Cardiac septum (tissue), 1 donor: ENCODE measurements at places on chromosomes 4 and X. TPM values are rescaled to one million over a fixed set of nuclear protein-coding genes. Genes with fewer than 3 reads are reported as not detected.

TMEM271 gene
- not detected for total RNA-seq

CSAG3 gene
- not detected for total RNA-seq

ENPP6 gene
- 0.05 TPM for total RNA-seq

HOPX gene
- 5.2 TPM for total RNA-seq

FRMPD3 gene
- 0.05 TPM for total RNA-seq

SLC25A14 gene
- total RNA-seq: 6.0 TPM

TMA16 gene
- total RNA-seq: 12.3 TPM

AFM gene
- total RNA-seq: not detected

BEX3 gene
- 80.2 TPM for total RNA-seq

DOK7 gene
- total RNA-seq: 62.7 TPM

AMBN gene
- total RNA-seq: not detected

BEX2 gene
- 1.5 TPM for total RNA-seq

SCRG1 gene
- 1.1 TPM for total RNA-seq

USP38 gene
- total RNA-seq: 18.7 TPM

ARHGAP6 gene
- total RNA-seq: 4.8 TPM

SSX3 gene
- not detected for total RNA-seq

PNMA6F gene
- not detected for total RNA-seq

SERTM2 gene
- total RNA-seq: 0.08 TPM

PCDH18 gene
- total RNA-seq: 4.9 TPM

VCX3A gene
- total RNA-seq: not detected

PCYT1B gene
- 0.27 TPM for total RNA-seq

GAGE13 gene
- total RNA-seq: not detected
